T-helper 22 cell (primary cell): ENCODE measurements at places on chromosomes 5 and 9.

GRCh38 chr9:81225596-81225995 is 463.8 kb downstream of the TLE1 start:
- DNase-seq: no peak

GRCh38 chr5:132528021-132528420 is 15.3 kb downstream of the IL5 start:
- DNase-seq: no peak

GRCh38 chr5:33423018-33423630 is 17.6 kb upstream of the TARS1 start:
- DNase-seq: no peak

GRCh38 chr5:66209350-66209749 is 65.2 kb downstream of the SREK1 start:
- DNase-seq: no peak

DNA sequence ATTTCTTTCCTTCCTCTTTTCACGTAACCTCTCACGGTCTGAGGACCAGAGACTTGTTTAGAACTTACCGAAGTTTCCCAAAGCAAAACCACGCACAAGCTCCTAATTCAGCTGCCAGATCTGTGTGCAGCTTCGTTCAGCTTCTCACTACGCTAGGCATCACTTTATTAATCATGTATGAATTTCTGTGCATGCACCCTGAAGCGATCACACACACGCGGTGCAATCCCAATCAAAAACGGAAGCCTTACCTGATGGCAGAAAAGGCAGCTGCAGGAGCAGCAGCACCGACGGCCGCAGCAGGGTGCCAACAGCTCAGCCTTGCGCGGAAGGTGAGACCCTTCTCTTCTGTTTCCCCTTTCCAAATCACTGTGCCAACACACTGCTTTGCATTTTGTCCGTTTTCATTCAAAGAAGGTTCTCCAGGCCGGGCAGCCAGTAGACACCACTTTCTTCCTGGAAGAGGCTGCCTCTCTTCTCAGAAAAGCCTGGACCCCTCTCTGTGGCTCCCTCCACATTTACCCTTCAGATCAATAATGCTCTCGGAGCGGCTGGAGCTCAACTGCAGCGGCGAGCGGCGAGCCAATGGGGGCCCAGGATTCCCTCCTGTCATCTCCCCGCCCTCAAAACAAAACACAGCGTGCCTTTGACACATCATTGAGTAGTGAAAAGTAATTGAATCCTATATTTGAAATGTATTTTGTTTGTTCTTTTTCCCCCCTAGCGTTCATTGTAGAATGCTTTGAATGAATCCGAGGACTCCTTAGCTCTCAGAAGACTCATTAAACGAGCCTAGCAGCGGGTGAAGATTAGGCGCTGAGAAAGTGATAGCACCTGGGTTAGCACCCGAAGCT is at the start of gene CDH12:
Gene CDH12 (minus strand): TSS at position 538 of the 854 bp plus-strand sequence.
- no peak for DNase-seq

DNA sequence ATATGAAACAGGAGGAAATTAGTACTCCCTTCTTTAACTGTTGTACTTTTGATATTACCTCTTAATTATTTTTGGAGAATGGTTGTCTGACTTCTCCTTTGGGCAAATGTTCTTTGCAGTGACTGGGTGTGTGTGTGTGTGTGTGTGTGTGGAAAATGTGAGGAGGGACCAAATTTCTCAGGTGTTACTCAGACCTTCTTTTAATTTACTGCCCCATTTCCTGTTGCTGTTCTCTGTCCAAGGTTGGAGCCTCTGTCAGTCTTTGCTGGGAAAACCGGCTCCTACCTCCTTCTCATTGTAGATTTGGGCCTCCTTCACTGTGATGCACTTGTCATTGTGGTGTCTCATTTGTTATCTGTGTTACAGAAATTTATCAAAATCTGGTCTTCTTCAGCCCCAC is 68.4 kb downstream of the PBX3 start:
- no peak for DNase-seq

DNA sequence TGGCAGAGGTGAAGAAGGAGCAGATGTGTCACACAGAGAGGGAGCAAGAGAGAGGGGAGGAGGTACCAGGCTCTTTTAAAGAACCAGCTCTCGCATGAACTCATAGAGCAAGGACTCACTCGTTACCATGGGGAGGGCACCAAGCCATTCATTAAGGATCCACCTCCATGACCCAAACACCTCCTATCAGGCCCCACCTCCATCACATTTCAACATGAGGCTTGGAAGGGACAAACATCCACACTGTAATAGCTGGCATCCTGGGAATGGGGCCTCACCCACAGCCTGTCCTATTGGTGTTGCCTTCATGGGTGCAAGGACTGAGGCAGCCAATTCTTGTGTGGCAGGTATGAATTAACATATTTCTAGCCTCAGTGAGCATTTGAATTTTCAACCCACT is 11.6 kb upstream of the TNFAIP8 start:
- DNase-seq: no peak

- no peak for DNase-seq
Measured at GRCh38 chr9:17653947-17654465, 75.1 kb downstream of the SH3GL2 start.

GRCh38 chr5:110045158-110045557 is 355.4 kb downstream of the MAN2A1 start:
- no peak for DNase-seq
